ENCODE measurements at places on chromosomes 2 and 18.

- DNase-seq: peak; percentile 67
Measured at GRCh38 chr2:138827426-138828054, 47.4 kb upstream of the NXPH2 start.

DNA sequence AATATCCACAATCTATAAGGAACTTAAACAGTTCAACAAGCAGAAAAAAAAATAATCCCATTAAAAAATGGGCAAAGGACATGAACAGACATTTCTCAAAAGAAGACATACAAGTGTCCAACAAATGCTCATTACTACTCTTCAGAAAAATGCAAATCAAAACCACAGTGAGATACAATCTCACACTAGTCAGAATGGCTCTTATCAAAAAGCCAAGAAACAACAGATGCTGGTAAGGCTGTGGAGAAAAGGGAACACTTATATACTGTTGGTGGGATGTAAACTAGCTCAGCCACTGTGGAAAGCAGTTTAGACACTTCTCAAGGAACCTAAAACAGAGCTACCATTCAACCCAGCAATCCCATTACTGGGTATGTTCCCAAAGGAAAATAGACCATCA lies 7.2 kb upstream of the CRYGB start:
- DNase-seq: no peak

DNA sequence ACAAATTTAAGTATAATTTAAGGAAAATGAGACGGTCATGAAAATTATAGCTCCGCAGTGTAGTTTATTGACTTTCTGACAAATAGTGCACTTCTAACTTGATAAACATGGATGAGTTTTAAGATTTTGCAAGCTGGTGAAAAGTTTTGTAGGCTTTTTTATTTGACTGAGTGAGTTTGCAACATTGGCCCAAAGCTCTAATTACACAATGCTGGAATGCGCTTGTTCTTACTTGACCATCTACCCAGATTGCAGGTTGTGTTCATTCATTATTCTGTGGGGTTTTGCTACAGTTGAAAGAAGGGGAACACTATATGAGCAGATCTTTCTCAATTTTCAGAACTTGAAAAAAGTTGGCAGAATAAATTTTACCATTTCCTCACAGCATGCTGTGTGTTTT lies 13.5 kb downstream of the SPOPL start:
- no peak for DNase-seq

- DNase-seq: no peak
Measured at GRCh38 chr18:50061876-50062517, 132.9 kb downstream of the MYO5B start.

- DNase-seq: no peak
Measured at GRCh38 chr2:1814616-1815015, 70.3 kb upstream of the PXDN start.

DNA sequence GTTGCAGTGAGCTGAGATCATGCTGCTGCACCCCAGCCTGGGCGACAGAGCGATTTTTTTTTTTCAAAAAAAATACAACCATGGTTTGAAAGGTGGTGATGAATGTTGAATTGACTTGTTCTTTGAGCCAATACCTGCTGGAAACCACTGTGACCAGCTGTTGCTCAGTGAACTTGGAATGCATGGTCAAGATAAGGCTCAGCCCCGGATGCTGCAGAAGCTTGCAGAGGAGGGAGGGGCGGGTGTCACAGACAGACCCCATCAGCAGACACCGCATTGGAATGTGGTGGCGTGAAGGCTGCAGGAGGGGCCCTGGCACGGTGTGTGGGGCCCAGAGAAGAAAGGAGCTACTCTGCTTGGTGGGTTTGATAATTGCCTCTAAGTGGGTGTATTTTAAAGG lies 91.6 kb downstream of the ITGB1BP1 start:
- no peak for DNase-seq

DNA sequence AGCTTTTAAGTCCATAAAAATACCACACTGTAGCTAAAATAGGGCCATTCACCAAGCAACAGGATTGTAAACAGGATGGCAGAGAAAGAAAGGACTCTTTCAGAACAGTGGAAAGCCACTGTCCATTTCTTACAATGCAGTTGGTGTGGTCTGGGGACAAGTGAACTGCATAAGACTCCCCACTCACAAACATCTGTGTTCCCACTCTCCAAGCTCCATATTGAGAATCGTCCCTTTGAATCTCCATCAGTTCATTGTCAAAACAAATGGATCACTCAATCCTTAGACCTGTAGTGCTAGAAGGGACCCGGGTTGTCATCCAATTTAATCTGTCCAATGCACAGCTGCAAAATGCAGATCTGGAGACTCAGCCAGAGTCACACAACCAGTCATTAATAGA lies 347.4 kb upstream of the KLHL29 start:
- DNase-seq: no peak

DNA sequence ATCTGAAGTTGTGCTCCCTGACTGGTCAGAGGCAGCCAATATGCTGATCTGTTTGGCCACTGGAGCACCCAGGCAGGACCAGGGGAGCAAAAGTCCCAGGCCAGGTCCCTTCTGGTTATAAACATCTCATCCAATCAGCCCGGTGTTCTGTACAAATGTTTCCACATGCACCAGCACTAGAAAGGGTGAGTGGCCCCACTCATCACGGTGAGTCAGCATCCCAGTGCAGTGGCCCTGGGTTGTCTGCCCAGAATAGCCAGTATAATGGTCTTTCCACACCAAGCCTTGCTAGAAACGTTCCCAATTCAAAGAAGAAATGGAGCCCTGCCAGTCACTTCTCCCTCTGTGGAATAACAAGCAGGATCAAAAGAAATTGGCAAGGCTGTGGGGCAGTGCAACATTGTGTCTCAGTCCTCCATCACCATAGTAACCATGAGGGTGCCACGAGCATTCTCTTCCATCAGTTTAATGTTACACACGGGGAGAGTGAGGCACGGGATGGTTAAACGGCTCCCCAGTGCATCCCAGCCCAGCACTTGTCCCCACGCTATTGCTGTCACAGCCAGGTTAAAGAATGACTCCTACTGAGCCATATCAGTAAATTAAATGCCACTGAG lies 174.9 kb downstream of the SEPTIN10 start:
- no peak for DNase-seq

- DNase-seq: no peak
Measured at GRCh38 chr2:134190062-134190806, 63.6 kb upstream of the MGAT5 start.

DNA sequence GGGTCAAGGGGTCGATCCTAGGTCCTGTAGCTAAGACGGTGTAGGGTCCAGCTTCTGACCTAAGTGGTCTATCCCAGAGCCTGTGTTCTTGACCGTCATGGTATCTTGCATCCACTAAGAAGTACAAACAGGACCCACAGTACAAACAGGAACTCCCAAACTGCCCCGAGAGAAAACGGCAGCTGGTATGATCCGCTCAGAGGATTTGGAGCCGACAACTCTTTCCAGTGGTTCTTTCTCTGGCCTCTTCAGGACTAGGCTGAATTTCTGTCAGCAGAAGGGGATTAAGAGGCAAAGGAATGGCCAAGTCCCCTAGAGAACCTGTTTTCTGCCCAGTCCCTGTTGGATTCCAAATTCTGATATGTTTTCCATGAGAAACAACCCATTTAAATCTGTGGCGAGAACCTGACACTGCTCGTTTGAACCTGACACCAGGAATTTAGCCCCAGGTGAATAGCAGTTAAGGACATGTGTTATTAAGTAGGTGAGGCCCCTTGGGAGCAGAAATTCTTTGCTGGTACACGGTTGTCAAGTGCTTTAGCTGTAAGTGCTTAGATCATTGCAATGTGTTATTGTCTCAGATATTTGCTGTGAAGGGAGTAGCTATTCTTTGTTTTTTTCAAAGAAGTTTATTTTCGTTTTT lies 50.5 kb upstream of the TXNDC2 start:
- DNase-seq: no peak

GRCh38 chr2:99821572-99821971 lies 320.8 kb downstream of the AFF3 start:
- no peak for DNase-seq

Measured in MM.1S (cell line).